ENCODE measurements at places on chromosomes 4 and X.
A peak's percentile ranks its signal among the peaks of the same experiment; 100 is the strongest.

DNA sequence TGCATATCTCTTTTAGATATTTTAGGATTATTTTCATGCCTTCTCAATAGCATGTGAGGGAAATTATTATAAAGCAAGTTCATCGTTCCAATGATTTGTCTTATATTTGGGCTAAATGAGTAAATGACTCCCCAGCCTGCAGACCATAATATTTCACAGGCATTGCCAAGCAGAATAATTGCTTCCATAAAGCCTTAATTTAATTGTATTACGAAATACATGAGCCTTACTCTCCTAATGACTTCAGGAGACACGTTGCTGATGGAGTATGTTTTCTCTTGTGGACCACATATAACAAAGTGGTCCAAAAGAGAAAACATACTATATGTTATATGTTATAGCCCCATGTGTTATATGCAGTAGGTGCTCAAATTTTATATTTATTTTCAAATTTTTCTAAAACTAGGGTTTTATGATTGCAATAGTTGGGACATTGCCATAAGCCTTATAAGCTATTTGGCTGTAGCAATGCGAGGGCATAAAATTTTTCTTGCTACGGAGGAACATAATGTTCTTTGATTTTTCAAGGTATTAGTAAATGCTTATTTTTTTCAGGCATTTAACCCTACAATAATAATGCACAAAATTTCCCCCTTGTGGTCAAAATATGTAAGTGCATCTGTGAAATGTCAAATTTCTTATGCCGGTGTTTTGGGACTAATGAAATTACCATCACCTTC is 26.2 kb upstream of the TMPRSS11D start:
- DNase-seq = no peak

GRCh38 chr4:73723023-73723422 is 17.3 kb upstream of the CXCL8 start:
- no peak for DNase-seq

DNA sequence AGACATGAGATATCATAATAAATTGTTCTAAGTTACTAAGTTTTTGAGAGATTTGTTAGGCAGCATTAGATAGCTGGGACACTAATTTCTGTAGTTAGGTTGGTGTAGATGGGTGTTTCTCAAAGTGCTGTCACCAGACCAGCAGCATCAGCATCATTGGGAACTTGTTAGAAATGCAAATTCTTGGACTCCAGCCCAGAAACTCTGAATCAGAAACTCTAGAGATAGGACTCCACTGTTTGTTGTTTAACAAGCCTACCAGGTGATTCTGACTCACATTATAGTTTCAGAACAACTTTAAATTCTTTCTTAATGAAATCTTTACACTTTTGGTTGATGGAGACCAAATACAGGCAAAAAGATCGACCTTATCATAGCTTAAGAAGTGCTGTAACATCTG is 173.7 kb downstream of the PABPC4L start:
- DNase-seq = no peak

DNA sequence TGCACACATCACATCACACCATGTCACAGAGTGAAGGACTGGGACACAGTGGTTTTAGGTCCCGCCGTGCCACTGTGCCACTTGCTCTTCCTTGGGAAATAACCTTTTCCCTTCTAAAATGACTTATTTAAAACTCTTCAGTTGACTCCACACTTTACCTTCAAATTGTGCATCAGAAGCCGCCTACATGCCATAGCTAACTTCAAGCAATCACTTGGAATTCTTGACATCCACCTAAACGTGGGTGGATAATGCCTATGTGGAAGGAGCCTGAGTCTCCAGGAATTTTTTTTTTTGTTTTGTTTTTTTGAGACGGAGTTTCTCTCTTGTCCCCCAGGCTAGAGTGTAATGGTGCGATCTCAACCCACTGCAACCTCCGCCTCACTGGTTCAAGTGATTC is 777.4 kb upstream of the TENM3 start:
- no peak for DNase-seq

GRCh38 chrX:1165535-1166196 is 46.8 kb downstream of the CRLF2 start:
- DNase-seq = no peak

- no peak for DNase-seq
These were observed 73.6 kb downstream of the CEP44 start for GRCh38 chr4:174357321-174357720.

- no peak for DNase-seq
These were observed 196.6 kb downstream of the PRDM5 start for GRCh38 chr4:120725639-120726580.

- DNase-seq = no peak
These were observed 28.1 kb downstream of the BMP3 start for GRCh38 chr4:81058621-81059020.

DNA sequence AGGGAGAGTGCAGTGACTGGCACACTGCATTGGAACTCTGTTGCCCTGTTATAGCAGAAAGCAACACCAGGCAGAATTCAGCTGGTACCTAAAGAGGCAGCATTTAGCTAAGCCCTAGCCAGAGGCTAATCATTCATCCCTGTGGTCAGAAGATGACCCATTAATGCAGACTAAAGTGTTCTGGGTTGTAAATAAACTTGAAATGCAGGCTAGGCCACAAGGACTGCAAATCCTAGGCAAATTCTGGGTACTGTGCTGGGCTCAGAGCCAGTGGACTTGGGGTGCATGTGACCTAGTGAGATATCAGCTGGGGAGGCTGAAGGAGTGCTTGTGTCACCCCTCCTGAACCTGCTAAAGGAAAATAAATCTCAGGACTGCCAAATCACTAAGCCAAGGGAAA is 91.2 kb downstream of the LPAR4 start:
- no peak for DNase-seq

- no peak for DNase-seq
These were observed 149.7 kb upstream of the NUDT6 start for GRCh38 chr4:123072060-123072459.

DNA sequence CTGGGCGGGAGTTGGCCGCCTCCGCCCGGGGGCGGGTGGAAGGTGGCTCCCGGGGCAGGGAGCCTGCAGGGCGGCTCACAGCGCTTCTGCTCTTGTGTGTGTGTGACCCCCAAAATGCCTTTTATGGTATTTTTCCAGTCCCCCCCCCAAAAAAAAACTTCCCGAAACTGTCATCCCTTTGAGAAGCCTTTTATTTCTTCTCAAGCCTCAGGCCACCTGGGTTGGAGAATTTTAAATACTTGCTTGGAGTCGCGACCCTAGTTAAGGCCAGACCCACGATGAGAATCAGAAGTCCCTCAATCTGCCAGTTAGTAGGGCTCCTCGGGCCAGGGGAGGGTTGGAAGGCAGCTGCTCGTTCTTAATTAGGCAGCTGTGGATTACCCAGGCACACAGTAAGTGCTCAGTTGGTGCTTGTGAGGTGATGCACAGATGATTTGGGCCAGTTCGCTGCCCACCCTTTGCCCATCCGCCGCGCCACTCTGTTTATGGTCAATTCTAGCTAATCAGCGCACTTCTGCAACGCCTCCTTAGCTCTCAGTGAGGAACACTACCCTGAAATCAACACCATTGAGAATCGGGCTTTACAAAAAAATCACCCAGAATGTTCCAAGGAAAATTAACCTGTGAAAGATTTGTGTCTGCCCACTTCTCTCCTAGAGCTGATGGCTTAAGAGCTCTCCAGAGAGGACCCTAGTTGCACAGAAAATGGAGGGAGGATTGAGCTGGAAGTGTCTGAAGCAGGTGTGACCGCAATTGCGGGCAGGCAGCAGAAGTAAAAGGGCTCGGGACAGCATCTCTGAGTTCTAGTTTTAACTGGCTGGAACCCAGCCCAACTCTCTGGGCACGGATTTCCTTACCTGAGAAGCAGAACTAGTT is 648 bp upstream of the SCD5 start:
- DNase-seq = no peak

DNA sequence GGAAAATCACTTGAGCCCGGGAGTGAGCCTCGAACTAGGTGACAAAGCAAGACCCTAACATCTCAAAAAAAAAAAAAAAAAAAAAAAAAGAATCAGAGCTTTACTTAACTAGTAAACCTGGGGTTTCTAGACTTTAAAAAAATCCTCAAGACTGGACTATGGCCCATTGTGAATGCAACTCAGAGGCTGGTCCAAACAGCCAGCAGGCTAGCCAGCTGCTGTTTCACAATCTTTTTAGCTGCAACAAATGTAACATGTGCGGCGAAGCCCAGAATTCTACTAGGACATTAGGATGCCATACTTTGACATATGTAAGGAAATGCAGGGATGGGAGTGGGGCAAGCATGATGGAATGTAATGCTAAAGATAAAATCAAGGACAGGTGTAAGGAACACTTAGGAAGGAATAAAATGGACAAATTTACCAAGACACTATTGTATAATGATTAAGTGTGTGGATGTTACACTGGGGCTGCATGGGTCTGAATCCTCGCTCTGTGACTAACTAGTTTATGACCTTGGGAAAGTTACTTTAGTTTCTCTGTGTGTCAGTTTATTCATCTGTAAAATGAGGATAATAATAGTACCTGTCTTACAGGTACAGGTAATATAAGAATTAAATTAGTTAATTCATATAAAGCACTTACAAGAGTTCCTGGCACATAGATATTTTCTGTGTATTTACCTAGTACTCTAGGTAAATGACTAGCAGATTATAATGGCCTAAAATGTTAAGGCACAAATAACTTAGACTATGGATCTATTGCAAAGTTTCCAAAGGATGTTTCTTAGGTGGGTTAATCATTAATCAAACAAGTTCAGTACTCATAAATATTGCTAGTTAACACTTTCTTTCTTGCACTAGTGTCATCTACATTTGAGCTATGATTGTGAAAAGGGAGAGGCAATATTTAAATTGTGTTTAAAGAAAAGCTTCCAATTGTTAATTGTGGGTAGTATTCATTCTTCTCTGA is 49.5 kb downstream of the HELQ start:
- DNase-seq = no peak

DNA sequence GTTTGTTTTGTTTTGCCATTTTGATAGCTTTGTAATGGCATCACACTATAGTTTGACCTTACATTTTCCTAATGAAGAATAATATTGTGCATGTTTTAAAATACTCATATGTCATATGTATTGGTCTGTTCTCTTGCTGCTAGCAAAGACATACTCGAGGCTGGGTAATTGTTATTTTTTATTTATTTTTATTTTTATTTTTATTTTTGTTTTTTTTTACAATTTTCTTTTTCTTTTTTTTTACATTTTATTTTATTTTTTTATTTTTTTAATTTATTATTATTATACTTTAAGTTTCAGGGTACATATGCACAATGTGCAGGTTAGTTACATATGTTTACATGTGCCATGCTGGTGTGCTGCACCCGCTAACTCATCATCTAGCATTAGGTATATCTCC is 104.6 kb upstream of the GRID2 start:
- DNase-seq = no peak

- DNase-seq = no peak
These were observed 155.6 kb downstream of the PPP4R3C start for GRCh38 chrX:27307546-27307945.

DNA sequence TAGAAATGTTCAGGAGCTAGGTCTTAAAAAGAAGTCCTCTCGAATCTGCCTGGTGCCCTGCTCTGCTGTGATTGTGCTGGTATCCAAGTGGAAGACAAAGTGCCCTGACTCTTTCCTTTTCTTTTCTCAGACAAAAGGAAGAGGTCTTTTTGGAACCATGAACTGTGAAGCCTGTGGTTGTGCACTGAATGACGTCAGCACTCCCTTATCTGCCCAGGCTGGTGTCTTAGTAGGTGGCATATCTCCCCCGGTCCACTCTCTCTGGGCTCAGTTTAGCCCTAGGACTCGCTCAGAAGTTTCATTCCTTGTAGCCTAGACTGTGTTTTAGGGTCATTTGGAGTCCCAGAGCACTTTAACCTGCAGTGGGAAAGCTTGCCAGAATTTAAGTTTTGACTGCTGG is 400.3 kb upstream of the CT83 start:
- no peak for DNase-seq

- no peak for DNase-seq
These were observed 134.4 kb downstream of the POLA1 start for GRCh38 chrX:24828147-24828546.

DNA sequence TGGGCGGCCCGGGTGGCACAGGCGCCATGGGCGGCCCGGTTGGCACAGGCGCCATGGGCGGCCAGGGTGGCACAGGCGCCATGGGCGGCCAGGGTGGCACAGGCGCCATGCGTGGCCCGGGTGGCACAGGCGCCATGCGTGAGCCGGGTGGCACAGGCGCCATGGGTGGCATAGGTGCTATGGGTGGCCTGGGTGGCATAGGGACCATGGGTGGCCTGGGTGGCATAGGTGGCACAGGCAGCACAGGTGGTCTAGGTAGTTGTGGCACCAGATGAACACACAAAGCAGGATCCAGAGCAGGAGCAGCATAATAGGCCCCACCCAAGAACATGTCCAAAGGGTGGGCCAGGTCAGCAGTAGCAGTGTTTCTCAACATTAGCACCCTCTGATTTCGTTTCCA is 4.3 kb downstream of the ESX1 start:
- DNase-seq = no peak

- DNase-seq = no peak
These were observed 57.0 kb downstream of the ZNF827 start for GRCh38 chr4:145881576-145881975.

DNA sequence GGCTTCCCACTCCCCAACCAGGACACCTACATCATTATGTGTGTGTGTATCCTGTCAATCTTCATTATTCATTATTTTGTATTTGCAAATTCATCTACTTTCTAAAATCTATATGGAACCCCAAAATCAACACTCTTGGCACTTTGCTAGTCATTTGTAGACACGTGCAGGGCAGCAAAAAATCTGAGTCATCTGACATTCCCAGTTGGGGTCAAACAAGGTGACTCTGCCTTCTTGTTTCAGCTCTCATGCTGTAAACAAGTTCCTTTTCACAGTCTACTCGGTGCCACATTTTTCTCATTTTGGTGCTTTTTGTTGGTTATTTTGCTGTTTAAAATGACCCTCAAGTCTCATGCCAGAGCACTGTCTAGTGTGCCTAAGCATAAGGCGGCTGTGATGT is 5.9 kb downstream of the MRFAP1L1 start:
- DNase-seq = no peak

GRCh38 chr4:26859762-26860156 is 882 bp upstream of the STIM2 start:
- DNase-seq = peak; percentile 75

GRCh38 chr4:113687067-113687718 is 74.3 kb downstream of the CAMK2D start:
- DNase-seq = no peak

DNA sequence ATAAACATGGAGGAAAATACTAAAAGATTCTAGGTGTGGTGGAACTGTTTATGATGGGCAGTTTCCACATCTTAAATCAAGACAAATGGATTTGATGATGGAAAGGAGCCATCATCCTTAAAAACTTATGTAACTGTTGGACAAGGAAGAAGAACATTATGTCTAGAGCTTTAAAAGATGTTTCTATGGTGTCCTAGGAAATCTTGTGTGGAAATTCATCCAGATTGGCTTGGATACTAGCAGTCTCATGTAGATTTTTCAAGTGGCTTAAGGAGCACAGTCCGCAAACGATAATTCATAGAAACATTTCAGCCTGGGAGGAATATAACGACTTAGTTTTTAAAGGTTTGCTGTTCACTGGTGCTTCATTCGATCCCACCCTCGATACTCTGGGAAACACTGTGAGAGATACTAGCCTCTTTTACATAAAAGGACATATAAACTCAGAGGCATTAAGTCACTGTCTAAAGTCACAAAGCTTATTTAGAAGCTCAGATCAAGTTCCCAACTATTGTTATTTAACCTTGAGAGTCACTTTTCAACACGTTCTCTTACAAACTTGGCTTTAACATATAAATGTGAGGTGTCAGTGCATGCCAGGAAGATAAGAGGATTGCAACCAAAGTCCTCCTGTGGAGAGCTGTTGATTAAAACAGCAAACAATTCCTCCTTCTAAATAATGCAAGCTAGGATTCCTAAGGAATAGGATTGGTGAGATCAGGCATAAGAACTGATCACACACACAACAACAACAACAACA is 135.7 kb upstream of the SCML1 start:
- no peak for DNase-seq

GRCh38 chr4:166594326-166594946 is 639.9 kb downstream of the SPOCK3 start:
- no peak for DNase-seq

All from NCI-H2029 treated with DMSO at 0.1 percent for 48 hours (cell line).